ENCODE measurements at places on chromosomes 6 and 20.
A peak's percentile ranks its signal among the peaks of the same experiment; 100 is the strongest.

DNA sequence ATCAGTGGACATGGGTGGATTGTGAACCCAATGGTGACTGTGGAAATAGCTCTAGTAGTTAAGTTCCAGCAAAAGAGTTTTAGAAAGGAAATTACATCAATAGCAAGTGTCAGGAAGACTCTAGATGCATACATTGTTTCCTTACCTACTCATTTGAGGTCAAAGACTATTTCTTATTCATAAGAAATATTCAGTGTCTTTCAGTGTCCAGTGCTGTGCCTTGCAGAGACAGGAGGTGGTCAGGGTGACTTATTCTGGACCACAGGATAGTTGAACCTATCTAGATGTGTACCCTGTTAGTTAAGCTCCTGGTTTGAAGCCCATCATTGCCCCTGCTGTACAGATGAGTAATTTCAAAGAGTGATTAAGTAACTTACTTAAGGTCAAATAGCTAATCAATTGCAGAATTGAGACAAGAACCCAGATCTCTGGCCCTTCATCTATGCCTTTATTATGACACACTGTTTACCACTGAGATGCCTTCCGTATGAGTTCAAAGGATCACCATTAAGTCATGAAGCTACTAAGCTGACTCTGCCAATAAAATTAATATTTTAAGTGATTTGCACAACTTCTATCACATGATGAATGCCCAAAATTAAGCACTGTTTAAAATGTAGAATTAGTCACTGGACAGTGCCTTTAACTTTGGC is 136.1 kb downstream of the PDSS2 start:
- DNase-seq, result peak; percentile 64

DNA sequence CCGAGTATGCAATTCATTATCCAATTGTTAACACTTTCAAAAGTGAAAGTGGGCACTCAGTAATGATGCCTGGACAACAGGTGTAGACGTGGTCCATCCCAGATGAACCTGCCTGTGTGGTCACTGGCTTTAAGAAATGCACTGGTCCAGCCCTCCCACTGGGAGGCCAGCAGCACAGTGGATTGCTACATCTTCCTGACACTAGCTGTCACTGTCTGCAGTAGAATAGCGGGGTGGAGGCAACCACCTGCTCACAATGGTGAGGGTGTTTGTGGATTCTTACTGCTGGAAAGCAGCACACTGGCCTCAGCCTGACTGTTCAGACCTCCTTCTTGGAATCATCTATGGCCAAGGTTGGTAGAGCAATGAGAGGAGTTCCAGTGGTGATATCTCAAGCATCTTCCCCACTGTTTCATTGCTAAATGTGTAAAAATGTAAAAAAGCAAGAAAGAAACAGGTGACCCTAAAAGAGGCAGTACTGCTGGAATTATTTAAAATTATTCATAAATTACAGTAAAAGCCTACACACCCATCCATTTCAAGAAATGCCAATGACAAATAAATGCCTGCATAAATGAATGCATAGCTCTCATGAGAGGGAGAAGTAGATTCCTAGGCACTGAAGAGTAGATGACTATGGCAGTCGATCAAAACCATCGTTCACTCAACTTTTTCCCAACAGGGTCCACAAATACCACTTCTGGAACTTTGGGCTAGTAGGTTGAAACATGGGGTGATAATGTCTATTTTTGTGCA is 228.0 kb upstream of the PLN start:
- no peak for DNase-seq

GRCh38 chr6:79076782-79077641 is 1.0 kb downstream of the PHIP start:
- DNase-seq, result peak; percentile 95

DNA sequence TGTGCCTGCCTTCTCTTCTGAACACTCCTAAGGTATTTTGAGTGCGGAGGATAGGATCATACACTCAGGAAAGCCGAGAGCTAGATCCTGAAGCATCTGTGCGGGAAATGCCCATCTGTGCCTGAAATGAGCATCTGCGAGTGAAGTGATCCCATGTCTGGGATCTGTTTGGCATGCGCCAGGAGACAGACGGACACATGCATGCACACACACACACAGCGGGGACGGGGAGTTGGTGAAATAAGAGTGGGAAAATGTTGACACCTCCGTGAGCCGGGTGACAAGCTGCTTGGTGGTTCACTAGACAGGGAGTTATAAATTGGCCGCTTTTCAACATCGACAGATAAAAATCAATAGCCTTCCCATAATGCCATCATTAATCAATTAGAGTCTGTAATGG is 13.8 kb downstream of the SYNJ2 start:
- no peak for DNase-seq

DNA sequence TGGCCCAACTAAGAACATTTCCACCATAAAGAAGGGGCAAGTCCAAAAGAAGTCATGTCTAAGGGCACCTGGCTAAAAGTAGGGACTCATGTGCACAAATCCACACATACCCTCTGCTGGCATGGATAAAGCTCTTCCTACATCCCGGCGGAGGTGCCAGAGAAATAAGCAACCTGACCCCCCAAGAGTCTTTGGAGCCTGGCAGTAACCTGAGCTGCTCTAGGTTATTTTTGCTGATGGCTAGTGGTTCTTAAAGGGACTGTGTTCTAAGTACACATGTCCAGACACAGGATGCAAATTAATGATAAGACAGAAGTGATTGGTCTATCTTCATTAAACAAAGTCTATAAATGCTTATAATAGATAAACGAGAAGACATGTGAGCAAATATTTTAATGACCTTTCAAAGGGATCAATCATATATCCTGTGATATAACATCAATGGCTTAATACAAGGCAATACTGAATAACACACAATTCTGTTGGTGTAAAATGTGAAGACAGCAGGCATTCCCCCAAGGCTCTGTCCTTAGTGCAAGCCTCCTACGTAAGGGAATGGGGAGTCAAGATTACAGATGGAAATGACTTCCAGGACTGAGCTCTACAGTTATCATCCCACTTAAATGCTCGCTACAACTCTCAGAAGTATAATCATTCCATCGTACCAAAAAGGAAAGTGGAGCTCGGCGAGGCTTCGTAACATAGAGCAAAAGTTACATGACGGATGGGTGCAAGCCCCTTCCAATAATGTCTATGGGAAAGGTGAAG is 52.5 kb downstream of the HIVEP2 start:
- no peak for DNase-seq

DNA sequence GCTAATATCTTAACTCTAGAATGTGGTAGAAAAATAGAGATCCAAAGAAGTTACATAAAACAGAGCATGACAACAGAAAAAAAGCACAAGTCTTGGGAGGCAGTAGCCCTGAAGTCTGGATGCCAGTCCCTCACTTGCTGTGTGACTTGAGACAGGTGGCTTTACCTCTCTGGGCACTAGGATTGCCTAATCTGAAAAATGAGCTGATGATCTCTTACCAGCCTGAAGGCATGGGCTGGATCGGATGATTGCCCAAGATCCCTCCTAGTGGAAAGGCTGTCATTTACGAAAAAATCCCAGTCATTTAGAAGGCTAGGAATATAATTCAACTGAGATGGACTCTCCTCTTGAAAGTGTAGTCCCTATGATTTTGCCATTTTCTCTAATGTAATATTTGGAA is 10.9 kb upstream of the GCM1 start:
- no peak for DNase-seq

All from fibroblast of skin of back (primary cell).